ENCODE measurements at places on chromosomes 7 and 10. TPM values are rescaled to one million over a fixed set of nuclear protein-coding genes. Genes with fewer than 3 reads are reported as not detected.

The SPDYE1 gene
- polyA plus RNA-seq = 3.1 TPM

GRCh38 chr10:88926566-88927415 lies 25.8 kb downstream of the ACTA2 start:
- no peak for DNase-seq

- DNase-seq = no peak
Observed at GRCh38 chr10:125792342-125793300, 17.0 kb upstream of the MMP21 start.

DNA sequence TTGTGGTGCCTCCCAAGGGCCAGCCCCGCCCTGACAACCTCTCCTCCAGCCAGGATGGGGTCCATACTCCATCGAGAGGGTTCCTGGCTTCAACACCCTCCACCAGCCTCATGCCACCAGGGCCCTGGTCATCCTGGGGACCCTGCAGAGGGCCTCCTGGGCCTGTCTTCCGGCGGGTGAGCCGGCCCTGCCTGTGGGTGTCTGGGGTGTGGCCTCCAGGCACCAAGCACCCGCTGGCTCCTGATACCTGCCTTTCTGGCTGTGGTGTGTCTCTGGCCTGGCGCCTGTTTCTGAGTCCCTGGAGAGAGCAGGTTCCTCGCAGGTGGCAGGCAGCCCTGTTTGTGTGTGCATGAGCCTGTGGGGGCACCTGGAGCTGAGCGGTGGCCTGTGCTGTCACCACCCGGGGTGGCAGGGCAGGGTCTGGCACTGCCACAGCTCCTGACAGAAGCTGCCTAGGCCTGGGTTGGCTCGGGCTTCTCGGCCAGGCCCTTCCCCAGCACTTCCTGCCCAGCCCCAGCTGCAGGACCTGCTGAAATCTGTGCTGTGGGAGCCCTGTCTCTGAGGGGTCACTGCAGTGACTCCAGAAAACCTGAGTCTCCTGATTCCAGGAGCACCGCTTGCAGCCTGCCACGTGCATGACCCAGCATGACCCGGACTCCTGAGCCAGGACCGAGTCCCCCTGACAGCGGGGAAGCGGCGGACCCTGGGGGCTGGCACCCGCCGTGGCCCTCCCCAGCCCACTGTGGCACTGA lies 18.4 kb downstream of the ADAM8 start:
- no peak for DNase-seq

Data from renal pelvis (tissue), 12 donors.